PC-3 (cell line): ENCODE measurements at places on chromosomes 2 and 18.

- no peak overlapping the region for H3K27ac ChIP-seq
- no peaks in the 10 kb centered on the region for H3K36me3 ChIP-seq
These were observed 132.0 kb upstream of the RGPD4 start for GRCh38 chr2:107694667-107695066.

GRCh38 chr2:160838691-160839090, 321.5 kb upstream of the TANK start:
- H3K4me3 ChIP-seq: no peak overlapping the region
- DNase-seq: no peak
- peaks cover 22% of the 10 kb centered on the region for H3K4me1 ChIP-seq
- H3K36me3 ChIP-seq: no peaks in the 10 kb centered on the region
- no peaks in the 10 kb centered on the region for H3K27me3 ChIP-seq
- no peak overlapping the region for H3K27ac ChIP-seq

DNA sequence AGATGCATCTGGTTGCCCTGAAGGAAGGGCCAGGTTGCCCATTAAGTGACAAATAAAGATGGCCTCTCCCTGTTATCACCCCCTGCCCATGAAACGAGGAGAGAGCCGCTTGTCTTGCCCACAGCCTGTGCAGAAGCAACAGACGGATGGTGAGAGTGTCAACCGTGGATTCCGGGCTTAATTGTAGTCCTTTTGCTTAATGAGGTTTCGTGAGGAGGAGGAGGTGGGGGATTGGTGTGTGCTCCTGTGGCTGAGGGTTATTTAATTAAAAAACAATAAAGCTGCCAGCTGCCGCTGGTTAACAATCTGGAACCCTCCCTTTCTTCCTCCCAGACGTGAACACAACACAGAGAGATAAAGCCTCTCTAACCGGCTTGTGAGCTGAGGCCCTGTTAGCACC, 188.0 kb upstream of the PARD3B start:
- no peaks in the 10 kb centered on the region for H3K36me3 ChIP-seq
- no peak for DNase-seq
- H3K4me3 ChIP-seq: no peak overlapping the region
- H3K27ac ChIP-seq: no peak overlapping the region

DNA sequence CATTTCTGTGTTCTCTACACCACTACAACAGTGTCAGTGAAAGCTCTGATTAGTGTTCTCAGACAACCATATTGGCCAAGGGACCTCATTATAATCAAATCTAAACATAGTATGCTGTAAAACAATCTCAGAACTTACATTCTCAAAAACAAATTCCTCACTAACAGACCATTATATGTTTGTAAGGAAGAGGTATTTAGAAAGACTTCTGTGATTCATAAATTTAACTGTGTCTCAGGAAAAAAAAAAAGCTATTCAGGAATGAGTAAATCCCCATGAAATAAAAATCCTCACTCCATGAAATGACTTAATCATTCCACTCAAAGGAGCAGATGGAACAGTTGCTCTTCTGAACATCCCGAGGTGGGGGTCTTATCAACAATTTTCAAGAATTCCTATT, 413.0 kb downstream of the CDH2 start:
- no peak overlapping the region for H3K27ac ChIP-seq

- H3K27me3 ChIP-seq: no peaks in the 10 kb centered on the region
- no peak for DNase-seq
- H3K4me3 ChIP-seq: no peak overlapping the region
- H3K4me1 ChIP-seq: 0 out of 2 replicates have a peak, but pooled peaks cover 5% of the 10 kb centered on the region
- no peak overlapping the region for H3K27ac ChIP-seq
These were observed 25.6 kb upstream of the ATIC start for GRCh38 chr2:215286309-215286708.

DNA sequence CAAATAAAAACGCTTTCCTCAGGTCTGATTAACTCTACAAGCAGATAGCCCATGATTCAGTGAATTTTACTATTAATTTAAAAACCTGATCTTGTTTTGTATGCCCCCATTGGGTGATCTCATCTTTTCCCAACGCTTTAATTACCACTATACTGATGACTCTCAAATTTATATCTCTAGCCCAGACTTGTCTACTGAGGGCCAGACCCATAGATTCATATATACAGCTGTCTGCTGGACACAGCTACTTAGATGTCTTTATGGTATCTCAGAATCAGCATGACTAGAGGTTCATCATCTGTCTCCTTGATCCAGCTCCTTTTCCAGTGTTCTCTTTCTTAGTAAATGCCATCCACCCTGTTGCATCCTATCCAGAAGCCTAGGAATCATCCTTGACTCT, 33.8 kb downstream of the TAF1B start:
- peaks cover 39% of the 10 kb centered on the region for H3K36me3 ChIP-seq
- no peaks in the 10 kb centered on the region for H3K4me1 ChIP-seq
- H3K27ac ChIP-seq: no peak overlapping the region
- H3K4me3 ChIP-seq: no peak overlapping the region
- no peak for DNase-seq

- H3K27me3 ChIP-seq: peaks cover 38% of the 10 kb centered on the region
- no peak overlapping the region for H3K4me3 ChIP-seq
- no peaks in the 10 kb centered on the region for H3K36me3 ChIP-seq
These were observed 40.3 kb downstream of the SNTG2 start for GRCh38 chr2:990970-991369.

- H3K27ac ChIP-seq: no peak overlapping the region
- no peak overlapping the region for H3K4me3 ChIP-seq
- H3K27me3 ChIP-seq: no peaks in the 10 kb centered on the region
- H3K4me1 ChIP-seq: no peaks in the 10 kb centered on the region
These were observed 40.9 kb downstream of the TCF4 start for GRCh38 chr18:55546851-55547704.

GRCh38 chr2:96710985-96711384, 28.9 kb downstream of the LMAN2L start:
- no peaks in the 10 kb centered on the region for H3K4me1 ChIP-seq
- H3K27ac ChIP-seq: no peak overlapping the region
- peaks cover 40% of the 10 kb centered on the region for H3K36me3 ChIP-seq
- no peaks in the 10 kb centered on the region for H3K27me3 ChIP-seq
- DNase-seq: no peak

GRCh38 chr18:35418610-35419009, 41.5 kb upstream of the ZNF396 start:
- peaks cover 9% of the 10 kb centered on the region; the same call in 1 of the 2 replicates for H3K4me1 ChIP-seq
- no peak overlapping the region for H3K27ac ChIP-seq
- H3K27me3 ChIP-seq: no peaks in the 10 kb centered on the region
- no peak overlapping the region for H3K4me3 ChIP-seq

GRCh38 chr2:178191004-178191508, 3.3 kb upstream of the OSBPL6 start:
- H3K4me1 ChIP-seq: peaks cover 30% of the 10 kb centered on the region
- H3K27ac ChIP-seq: no peak overlapping the region
- H3K36me3 ChIP-seq: no peaks in the 10 kb centered on the region
- no peak overlapping the region for H3K4me3 ChIP-seq

DNA sequence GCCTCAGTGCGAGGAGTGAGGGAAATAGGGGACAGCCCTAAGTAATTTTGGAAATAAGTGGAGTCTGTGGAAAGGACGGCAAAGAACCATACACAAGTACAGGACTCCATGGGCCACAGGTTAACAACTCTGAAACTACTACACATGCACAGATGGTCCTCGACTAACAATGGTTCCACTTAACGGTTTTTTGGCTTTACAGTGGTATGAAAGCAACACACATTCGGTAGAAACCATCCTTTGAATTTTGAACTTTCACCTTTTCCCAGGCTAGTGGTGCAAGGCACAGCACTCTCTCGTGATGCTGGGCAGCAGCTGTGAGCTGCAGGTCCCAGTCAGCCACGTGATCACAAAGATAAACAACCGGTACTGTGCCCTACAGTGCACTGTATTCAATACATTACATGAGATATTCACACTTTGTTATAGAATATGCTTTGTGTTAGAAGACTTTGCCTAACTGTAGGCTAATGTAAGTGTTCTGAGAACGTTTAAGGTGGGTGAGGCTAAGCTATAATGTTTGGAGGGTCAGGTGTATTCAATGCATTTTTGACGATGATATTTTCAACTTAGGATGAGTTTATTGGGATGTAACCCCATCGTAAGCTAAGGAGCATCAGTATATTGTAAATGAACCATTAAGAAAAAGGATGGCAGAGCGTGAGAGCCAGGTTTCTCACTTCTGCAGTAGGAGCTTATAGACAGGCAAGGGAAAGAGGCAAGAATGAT, 44.6 kb downstream of the TBC1D8 start:
- H3K4me3 ChIP-seq: no peak overlapping the region
- H3K4me1 ChIP-seq: peaks cover 44% of the 10 kb centered on the region
- no peaks in the 10 kb centered on the region for H3K27me3 ChIP-seq
- H3K27ac ChIP-seq: 0 out of 2 replicates have a peak overlapping the region, but pooled peaks have one; percentile 1
- no peak for DNase-seq

DNA sequence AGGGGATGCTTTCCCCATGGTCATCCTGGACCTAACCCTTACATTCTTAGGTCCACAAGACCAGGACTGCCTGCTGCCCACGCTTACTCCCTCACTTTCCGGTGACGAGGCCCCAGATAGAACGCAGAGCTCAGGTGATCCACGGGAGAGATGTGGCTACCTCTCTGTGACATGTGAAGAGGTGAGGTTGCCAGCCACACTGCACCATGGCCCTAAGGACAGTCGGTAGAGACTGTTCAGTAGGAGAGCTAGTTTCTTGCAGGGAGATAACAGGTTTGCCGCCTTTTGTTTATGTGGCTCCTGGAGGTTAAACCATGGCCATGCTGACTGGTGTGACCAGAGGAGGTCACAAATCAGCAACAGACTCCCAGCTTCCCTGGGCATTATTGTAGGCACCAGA, 71.4 kb downstream of the WDSUB1 start:
- no peak for DNase-seq
- H3K36me3 ChIP-seq: peaks cover 6% of the 10 kb centered on the region
- no peaks in the 10 kb centered on the region for H3K27me3 ChIP-seq
- H3K4me3 ChIP-seq: no peak overlapping the region
- no peak overlapping the region for H3K27ac ChIP-seq

GRCh38 chr2:77831898-77832297, 309.7 kb upstream of the LRRTM4 start:
- no peaks in the 10 kb centered on the region for H3K27me3 ChIP-seq
- no peak overlapping the region for H3K4me3 ChIP-seq
- no peaks in the 10 kb centered on the region for H3K4me1 ChIP-seq
- DNase-seq: no peak
- no peaks in the 10 kb centered on the region for H3K36me3 ChIP-seq
- no peak overlapping the region for H3K27ac ChIP-seq

GRCh38 chr2:234099266-234099665, 48.8 kb downstream of the SPP2 start:
- no peak overlapping the region for H3K27ac ChIP-seq
- peaks cover 4% of the 10 kb centered on the region for H3K4me1 ChIP-seq
- no peak for DNase-seq

DNA sequence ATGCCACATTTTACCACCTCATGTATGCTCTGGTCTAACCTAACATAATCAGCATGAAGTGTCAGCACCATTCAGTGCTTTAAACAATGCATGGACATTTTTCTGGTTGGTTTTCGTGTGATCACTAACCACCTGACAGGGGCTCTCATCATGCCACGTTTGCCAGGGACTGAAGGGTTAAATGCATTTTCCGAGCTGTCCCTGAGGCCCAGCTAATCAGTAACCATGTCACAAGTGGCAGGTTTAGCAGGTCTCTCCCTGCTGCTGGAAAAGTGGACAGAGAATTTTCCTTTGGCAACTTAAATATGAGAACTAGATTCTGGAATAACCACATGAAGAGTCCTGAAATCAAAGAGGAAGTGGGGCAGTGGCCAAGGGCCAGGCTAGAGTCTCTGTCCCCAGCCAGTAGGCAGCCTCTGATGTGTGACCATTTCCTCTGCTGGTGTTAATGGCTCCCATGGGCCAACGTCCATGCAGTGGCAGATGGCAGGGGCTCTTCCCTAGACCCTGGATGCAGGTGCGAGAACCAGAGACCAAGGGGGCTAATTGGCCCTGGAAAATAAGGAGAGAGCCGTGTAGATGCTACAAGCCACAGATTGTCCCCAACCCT, 69.5 kb downstream of the TPGS2 start:
- no peak overlapping the region for H3K27ac ChIP-seq
- no peaks in the 10 kb centered on the region for H3K4me1 ChIP-seq
- DNase-seq: no peak
- no peaks in the 10 kb centered on the region for H3K36me3 ChIP-seq

- H3K4me1 ChIP-seq: no peaks in the 10 kb centered on the region
- no peak overlapping the region for H3K27ac ChIP-seq
- no peaks in the 10 kb centered on the region for H3K36me3 ChIP-seq
- H3K27me3 ChIP-seq: no peaks in the 10 kb centered on the region
- no peak overlapping the region for H3K4me3 ChIP-seq
These were observed 215.0 kb upstream of the AGAP1 start for GRCh38 chr2:235278771-235279355.

DNA sequence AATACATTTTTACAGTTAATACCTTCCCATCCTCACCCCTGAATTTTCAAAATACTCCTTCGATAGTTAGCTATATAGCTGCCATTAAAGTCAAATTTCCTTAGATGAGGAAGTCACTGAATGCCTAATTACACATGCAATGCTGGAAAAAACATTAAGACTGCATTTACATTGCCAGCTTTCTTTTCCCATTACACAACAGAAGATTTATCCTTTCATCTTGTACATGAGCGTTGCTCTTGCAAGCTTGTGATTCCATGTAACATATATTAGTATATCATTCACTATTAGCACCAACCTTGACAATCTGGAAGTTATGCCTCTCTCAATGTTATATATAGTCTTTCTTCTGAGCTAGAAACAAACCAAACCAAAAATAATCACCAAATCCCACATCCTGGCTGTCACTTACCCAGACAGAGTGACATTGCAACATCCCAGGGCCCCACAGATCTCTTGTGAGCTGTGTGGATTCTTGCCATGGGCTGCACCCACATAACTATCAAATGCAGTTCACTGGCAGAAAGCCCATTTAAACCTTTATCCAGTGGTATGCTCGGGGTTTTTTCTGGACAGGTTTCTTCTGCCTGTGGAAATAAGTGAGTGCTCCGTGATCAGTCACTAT, 79.2 kb upstream of the PAPOLG start:
- no peak overlapping the region for H3K4me3 ChIP-seq
- no peak for DNase-seq
- H3K36me3 ChIP-seq: no peaks in the 10 kb centered on the region
- H3K27ac ChIP-seq: no peak overlapping the region

DNA sequence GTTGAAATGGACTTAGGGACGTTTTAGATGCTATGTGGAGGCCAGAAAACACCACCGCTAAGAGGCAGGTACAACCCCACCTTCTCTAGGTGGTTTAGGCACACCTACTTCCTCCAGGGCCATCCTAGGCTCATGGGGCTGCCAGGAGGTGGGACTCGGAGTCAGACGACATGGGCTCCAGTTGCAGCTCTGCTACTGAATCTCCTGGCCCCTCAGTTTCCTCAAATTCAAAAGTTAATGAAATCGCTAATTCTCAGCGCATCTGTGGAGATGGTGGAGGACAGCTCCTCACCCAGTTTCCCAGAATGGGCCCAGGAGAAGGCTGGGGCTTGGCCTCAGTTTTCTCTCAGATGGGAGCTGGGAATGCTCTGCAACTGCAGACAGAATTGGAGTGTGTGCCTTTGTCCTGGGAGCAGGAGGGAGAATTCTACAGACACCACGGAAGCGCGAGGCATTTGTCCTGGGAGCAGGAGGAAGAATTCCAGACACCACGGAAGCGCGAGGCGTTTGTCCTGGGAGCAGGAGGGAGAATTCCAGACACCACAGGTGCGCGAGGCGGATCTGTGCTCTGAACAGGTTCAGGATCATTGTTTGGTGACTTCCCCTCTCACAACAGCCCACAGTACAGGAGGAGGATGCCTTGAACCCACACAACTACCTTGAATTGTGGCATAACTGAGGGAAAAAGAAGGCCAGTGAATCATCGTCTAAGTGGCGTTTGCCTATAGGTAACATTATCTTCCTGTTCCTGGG, 103.7 kb upstream of the PXDN start:
- no peak overlapping the region for H3K27ac ChIP-seq
- no peaks in the 10 kb centered on the region for H3K4me1 ChIP-seq
- H3K36me3 ChIP-seq: no peaks in the 10 kb centered on the region
- no peak overlapping the region for H3K4me3 ChIP-seq
- DNase-seq: no peak
